ENCODE measurements at places on chromosomes 16 and 17.

- no peak for DNase-seq
These were observed 40.0 kb downstream of the LGALS9 start for GRCh38 chr17:27670791-27671590.

DNA sequence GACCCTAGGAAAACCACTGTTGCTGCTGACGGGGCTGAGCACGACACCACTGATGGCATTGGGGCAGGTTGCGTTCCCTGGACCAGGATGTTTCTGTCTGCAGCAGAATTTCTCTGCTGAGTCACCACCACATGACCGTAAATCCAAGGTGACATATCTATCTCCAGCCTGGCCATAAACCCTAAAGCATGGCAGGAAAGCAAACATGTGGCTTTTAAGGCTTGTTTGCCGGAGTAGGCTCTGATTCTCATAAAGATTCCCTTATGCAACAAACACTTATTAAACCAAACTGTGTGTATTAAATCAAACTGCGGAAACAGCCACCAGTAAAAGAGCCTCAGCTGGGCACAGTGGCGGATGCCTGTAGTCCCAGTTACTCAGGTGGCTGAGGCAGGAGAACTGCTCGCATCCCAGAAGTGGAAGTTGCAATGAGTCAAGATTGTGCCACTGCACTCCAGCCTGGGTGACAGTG lies 17.3 kb downstream of the MPHOSPH6 start:
- DNase-seq, result no peak

- no peak for DNase-seq
These were observed 258.2 kb downstream of the XYLT1 start for GRCh38 chr16:17212606-17213005.

DNA sequence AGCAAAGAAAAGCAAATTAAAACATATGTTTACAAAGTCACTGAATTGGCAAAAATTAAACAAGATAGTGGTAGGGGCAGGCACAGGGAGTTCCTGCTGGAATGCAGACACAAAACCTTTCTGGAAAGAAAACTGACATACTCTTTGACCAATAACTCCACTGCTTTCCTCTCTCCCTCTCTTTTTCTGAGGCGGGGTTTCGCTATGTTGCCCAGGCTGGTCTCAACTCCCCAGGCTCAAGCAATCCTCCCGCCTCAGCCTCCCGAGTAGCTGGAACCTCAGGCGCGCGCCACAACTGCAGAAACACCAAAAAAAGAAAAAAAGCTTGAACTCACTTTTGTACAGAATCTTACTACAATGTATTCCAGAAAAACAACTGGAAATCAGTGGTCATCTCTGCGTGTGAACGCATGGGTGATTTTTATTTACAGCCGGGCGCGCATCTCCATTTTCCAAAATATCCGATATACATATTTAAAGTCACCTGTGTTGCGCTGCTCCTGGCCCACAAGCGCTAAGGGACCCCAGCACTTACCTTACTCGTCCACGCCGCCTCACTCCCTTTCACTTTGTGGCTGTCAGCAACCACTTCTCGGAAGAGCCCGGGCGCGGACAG lies 480 bp downstream of the TXNL4B start:
- DNase-seq, result peak; percentile 28

DNA sequence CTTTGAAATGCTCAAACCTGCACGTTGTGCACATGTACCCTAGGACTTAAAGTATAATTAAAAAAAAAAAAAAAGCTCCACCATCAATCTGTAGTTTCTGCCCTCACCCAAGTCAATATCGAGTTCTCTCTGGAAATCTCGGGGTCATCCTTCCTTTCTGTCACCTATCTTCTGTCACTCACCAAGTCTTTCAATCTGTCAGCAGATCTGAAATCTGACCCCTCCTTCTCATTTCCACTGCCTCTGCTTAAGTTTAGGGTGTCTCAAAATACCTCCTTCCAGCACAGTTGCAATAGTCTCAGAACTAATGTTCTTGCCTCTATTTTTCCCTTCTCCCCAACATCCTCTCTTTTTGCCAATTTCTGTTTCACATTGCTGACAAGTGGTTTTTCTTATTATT lies 32.3 kb downstream of the FTO start:
- no peak for DNase-seq

- DNase-seq, result no peak
These were observed 24.9 kb downstream of the USP31 start for GRCh38 chr16:23124315-23124714.

DNA sequence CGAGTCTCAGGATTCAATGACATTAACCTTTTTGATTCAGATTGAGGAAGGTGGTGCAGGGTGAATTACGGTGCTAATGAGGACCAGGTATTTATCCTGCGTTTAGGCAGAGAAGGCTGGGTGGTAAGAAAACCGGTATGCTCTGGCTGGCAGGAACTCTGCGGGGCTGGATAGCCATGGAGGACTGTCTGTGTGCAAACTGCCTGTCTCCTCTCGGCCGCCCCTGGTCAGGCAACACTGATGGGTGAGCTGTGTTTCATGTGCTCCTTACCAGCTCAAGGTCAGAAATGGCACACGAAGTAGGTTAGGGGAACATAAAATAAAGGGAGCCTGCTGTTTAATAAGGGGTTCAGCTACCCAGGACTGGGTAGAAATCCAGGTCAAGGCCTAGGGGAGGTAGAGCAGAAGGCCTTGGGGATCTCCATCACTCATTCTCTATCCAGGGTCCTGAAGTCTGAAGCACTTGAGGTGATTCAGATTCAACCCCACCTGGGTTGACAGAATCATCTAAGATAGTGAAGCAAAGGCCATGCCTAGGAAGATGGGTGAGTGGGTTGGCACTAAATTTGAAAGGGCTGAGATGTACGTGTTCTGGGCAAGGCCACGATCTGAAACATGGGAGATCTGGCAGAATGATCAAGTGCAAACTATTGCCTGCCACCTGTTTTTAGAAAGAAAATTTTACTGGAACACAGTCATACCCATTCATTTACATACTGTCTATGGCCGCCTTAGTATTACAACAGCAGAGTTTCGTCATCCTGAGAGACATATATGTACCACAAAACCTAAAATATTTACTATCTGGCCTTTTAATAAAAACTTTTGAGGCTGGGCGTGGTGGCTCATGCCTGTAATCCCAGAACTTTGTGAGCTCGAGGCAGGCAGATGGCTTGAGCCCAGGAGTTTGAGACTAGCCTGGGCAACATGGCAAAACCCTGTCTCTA lies 292.5 kb downstream of the XYLT1 start:
- no peak for DNase-seq

DNA sequence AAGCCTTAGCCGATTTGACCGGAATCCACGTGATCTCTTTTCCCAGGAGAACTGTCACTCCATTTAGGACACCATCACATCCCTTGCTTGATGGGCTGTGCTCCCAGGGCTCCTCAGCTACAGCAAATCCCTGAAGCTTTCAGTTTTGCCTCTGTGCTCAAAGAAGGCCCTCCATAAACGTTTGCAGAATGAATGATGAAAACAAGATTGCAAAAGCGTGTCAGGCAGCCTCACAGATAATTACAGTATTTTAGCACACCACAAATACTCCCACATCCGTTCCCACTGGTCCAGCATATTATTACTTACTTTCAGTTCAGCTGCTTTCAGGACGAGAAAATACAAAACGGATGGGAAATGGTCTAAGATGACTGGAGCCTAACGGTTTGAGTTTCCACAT lies 84.6 kb downstream of the USP31 start:
- no peak for DNase-seq

- DNase-seq, result no peak
These were observed 15.4 kb downstream of the SCO1 start for GRCh38 chr17:10681866-10682446.

- DNase-seq, result no peak
These were observed 18.5 kb downstream of the CRLF3 start for GRCh38 chr17:30805944-30806456.

DNA sequence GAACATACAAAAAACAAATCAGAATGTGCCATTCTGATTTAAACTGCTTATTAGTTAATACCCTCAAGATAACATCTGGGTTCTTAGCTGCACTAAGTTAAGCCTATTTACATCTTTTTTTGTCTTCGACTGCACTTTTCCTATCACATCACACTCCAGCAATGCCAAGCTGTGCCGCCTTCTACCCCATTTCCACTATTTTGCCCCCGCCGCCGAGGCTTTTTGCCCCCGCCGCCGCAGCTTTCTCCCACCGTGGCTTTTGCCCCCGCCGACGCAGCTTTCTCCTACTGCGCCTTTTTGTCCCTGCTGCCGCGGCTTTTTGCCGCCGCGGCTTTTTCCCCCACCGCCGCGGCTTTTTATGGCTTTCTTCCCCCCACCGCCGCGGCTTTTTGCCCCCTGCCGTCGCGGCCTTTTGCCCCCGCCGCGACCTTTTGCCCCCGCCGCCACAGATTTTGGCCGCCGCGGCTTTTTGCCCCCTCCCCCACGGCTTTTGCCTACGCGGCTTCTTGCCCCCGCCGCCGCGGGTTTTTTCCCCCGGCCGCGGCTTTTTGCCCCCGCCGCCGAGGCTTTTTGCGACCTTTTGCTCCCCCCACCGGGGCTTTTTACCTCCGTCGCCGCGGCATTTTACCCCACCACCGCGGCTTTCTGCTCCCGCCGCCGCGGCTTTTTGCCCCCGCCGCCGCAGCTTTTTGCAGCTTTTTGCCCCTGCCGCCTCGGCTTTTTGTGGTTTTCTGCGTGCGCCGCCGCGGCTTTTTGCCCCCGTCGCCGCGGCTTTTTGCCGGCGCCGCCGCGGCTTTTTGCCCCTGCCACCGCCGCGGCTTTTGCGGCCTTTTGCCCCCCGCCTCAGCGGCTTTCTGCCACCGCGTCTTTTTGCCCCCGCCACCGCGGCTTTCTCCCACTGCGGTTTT lies 331.4 kb upstream of the WSB1 start:
- DNase-seq, result no peak

GRCh38 chr16:80997139-80997798 lies 9.4 kb downstream of the CMC2 start:
- DNase-seq, result no peak

DNA sequence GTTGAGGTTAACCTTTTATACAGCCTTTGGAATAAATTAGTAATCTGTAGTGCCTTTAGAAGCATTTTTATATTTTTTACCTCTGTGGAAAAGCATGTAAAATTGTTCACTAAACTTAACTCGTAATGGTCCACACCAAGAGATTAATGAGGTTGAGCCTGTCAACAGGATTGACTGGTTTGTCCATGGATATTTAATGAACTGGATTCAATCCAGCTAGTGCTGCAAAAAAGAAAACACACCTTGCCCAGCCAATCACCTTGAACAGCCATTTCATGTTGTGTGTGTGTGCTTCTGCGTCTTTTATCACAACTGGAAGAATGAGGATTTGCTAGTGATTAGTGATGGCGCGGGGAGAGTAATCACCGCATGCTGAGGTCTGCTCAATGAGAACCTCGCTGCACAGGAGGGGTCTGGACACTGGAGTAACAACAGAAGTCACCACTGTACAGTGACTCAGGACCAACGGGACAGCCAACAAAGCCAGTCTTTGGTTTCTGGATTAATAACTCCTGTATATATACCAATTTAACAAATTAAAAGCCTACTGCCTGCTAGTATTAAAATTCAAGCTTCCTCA lies 33.7 kb downstream of the LITAFD start:
- DNase-seq, result no peak

DNA sequence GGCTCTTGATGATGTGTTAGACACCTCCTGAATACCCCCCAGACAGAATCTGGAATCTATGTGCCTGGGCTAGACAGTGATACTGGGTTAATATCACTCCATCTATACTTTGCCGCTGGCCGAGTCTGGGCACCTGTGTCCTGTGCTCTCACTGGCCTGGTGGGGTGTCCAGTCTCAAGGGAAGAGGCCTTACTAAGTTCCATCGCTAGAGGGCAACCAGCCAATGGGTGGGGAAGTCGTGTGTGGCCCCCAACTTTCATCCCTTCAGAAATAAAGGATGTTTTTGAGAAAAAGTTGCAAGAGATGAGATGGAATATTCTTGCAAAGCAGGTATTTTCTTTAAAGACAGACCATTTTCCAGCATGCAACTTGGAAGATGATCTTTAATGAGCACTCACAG lies 1.6 kb upstream of the GLP2R start:
- DNase-seq, result no peak

DNA sequence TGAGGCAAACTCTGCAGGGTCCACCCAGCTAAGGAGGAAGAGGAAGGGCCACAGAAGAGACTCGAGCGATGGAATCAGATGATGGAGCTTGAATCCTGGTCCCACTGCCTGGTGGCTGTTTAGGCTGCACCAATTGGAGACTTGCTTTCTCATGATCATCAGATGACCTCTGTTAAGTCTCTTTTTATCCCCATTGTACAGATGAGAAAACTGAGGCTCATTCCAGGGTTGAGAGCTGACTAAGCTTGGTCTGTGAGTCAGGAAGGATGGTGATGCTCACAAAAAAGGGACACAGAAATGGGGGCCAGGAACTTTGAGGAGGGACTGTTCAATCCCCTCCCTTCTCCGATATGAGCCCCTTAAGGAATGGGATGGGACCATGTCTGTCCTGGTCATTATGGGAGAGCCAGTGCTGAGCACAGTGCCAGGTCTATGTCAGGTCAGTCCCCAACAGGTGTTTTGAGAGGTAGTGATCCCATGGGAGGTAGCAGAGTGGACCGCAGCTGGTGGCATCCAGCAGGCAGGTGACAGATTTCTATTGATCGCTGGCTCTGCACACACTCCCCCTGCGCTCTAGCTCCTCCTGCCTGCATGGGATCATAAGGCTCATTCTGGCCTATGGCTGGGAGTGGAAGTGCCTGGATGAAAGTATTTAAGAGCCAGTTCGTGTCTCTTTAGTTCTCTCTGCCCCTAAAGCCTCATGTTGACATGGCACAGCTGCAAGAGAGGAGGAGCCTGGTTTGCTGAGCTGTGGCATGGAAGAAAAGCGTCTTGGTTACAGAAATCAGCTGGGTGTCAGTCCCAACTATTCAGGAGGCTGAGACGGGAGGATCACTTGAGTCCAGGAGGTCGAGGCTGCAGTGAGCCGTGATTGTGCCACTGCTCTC lies 27.2 kb downstream of the SNX20 start:
- DNase-seq, result no peak

GRCh38 chr17:78231991-78232858 lies 794 bp downstream of the TMEM235 start:
- DNase-seq, result peak; percentile 50

DNA sequence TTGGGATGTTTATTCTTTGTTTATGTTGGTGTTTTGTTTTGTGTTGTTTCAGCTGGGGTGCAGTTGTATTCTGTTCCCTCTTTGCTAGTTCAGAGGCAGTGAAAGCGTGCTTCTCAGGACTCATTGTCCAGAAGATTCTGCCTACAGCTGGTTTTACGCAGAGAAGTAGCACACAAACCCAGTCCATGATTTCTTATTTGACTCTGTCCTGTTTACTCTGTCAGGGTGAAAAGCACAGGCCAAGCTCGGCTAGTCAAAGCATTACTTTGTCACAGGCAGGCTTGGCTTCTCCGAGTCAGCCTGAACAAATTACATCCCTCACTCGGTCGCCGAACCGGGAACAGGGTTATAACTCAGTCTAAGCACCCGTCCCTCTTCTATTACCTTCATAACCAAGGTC lies 435.0 kb downstream of the MAF start:
- DNase-seq, result no peak

GRCh38 chr17:12859520-12859919 lies 70.2 kb downstream of the ARHGAP44 start:
- no peak for DNase-seq

- peak; percentile 27 for DNase-seq
These were observed 26.5 kb upstream of the ARL6IP1 start for GRCh38 chr16:18827890-18828289.

All from activated CD4-positive, alpha-beta memory T cell treated with anti-CD3 and anti-CD28 coated beads for 36 hours (primary cell).